ENCODE measurements at places on chromosomes 11 and 22. TPM values are rescaled to one million over a fixed set of nuclear protein-coding genes. Genes with fewer than 3 reads are reported as not detected.

SHISA8 gene
- 46.5 TPM for total RNA-seq

SMIM35 gene
- 4.5 TPM for total RNA-seq

CLDN5 gene
- not detected for total RNA-seq

CCT8L2 gene
- not detected for total RNA-seq

MPZL2 gene
- not detected for total RNA-seq

DLG2 gene
- total RNA-seq = 5.8 TPM

PIWIL4 gene
- 0.67 TPM for total RNA-seq

GRCh38 chr11:130183878-130184610 lies 24.5 kb downstream of the ST14 start:
- H3K27me3 ChIP-seq = no peaks in the 10 kb centered on the region
- no peak for DNase-seq
- peaks cover 33% of the 10 kb centered on the region for H3K4me1 ChIP-seq
- no peaks in the 10 kb centered on the region for H3K36me3 ChIP-seq

DNA sequence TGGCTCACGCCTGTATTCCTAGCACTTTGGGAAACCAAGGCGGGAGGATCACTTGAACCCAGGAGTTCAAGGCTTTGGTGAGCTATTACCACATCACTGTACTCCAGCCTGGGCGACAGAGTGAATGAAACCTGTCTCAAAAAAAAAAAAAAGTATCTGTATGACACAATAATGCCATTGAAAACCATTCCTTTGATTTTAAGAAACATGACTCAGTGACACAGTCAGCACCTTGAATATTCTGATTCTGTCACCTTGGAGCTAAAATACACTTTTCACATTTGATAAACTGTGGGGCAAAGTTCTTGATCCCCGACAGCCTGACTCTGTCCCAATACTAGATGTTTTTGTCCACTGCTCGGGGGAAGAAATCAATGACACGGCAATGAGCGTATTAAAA lies 16.7 kb upstream of the ELFN2 start:
- no peaks in the 10 kb centered on the region for H3K27me3 ChIP-seq
- no peak for DNase-seq
- H3K36me3 ChIP-seq = no peaks in the 10 kb centered on the region
- no peaks in the 10 kb centered on the region for H3K4me1 ChIP-seq

- H3K36me3 ChIP-seq = no peaks in the 10 kb centered on the region
- H3K27me3 ChIP-seq = peaks cover 5% of the 10 kb centered on the region
- no peak for DNase-seq
- H3K4me1 ChIP-seq = no peaks in the 10 kb centered on the region
- H3K27ac ChIP-seq = no peak overlapping the region
- no peak overlapping the region for H3K4me3 ChIP-seq
Measured at GRCh38 chr11:112540261-112540660, 279.6 kb upstream of the PLET1 start.

GRCh38 chr11:3642071-3642951 lies 519 bp upstream of the ART5 start:
- H3K36me3 ChIP-seq = no peaks in the 10 kb centered on the region
- peak; percentile 46 for DNase-seq
- no peak overlapping the region for H3K27ac ChIP-seq
- peak overlapping the region; percentile 61 for H3K4me3 ChIP-seq
- H3K4me1 ChIP-seq = peaks cover 14% of the 10 kb centered on the region

- no peak overlapping the region for H3K27ac ChIP-seq
- H3K4me3 ChIP-seq = no peak overlapping the region
- no peak for DNase-seq
- H3K4me1 ChIP-seq = no peaks in the 10 kb centered on the region
- no peaks in the 10 kb centered on the region for H3K36me3 ChIP-seq
- no peaks in the 10 kb centered on the region for H3K27me3 ChIP-seq
Measured at GRCh38 chr22:26234296-26234695, 65.0 kb downstream of the SEZ6L start.

DNA sequence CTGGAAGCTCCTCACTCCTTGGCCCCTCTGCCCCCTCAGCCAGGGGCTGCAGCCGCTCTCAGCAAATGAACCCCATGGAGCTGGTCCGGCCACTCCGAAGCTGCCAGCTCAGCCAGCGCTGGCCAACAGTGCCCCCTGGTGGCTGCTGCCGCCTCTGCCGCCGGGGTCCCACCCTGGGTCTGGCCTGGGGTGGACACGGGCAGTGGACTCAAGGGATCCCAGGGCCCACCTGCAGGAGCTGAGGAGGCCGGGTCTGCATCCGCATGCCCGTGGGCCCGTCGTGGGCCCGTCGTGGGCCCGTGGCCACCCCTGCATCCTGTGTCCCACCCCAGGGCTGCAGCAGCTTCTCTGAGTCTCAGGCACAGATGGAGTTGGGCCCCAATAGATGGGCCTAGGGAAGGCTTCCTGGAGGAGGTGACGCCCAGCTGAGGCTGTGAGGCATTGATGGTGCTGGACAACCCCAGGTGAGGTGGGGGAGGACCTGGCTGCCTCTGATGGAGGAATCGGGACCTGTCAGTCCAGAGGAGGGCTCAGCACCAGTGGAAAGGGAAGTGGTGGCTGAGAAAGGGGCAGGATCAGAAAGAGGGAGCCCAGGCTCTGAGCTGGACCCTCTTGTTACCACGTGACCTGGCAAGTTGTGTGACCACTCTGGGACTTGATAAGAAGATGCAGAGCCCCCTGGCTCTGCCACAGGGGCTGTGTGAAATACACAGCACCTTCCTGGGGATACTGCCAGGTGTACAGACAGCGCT lies 522.3 kb downstream of the BRD1 start:
- H3K27me3 ChIP-seq = peaks cover 2% of the 10 kb centered on the region
- no peaks in the 10 kb centered on the region for H3K36me3 ChIP-seq
- H3K4me3 ChIP-seq = no peak overlapping the region
- no peaks in the 10 kb centered on the region for H3K4me1 ChIP-seq
